H54 (cell line): ENCODE measurements at places on chromosomes 6 and 20.

- peak; percentile 50 for DNase-seq
Observed at GRCh38 chr20:17938871-17939619, 29.5 kb downstream of the SNX5 start.

DNA sequence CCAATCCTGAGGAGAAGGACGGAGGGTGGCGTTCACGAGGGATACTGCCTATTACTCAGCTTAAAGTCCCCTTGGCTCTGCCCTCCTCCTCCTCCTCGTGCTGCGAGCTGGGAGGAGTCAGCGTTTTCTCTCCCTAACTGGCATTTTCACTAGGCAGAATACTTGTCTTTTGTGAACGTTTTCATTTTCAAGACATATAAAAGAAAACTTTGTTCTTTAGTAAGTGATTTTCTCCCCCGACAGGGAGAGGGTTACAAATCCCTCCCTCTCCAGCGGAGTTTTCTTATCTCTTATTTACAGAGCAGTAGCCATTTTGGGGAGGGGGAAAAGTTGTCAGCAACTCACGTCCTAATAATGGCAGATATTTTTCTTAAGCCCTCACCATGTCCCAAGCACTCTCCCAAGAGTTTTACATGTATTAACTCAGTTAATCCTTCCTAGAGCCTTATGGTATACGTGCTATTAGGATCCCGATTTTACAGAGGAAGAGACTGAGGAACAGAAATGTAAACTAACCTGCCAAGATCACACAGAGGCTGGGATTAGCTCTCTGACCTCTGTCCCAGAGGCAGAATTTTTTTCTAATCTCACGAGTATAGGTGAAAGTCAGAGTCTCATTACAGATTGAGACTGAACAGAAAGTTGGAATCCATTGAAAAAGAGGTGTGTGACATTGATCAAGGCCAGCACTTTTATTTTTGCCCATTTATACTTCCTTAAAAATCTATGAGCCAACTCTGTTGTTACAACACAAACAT is 30.0 kb upstream of the ZNF217 start:
- DNase-seq, result peak; percentile 34

DNA sequence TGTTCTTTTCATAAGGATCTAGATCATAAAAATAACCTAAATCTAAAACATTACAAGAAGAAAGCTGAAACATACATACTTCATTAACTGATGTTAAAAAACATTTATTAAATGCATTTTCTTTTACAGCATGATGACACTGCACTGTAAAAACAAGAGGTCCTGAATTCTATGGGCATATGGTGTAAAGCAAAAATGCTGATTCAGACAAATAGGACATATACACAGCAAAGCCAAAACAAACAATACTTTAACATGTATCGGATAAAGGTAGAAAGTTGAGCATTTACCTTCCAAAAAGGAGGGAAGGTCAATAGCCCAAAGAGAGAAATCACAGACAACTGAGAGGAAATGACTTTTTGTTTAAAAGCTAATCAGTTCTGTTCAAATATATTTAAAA is 221.5 kb downstream of the RNGTT start:
- DNase-seq, result no peak

DNA sequence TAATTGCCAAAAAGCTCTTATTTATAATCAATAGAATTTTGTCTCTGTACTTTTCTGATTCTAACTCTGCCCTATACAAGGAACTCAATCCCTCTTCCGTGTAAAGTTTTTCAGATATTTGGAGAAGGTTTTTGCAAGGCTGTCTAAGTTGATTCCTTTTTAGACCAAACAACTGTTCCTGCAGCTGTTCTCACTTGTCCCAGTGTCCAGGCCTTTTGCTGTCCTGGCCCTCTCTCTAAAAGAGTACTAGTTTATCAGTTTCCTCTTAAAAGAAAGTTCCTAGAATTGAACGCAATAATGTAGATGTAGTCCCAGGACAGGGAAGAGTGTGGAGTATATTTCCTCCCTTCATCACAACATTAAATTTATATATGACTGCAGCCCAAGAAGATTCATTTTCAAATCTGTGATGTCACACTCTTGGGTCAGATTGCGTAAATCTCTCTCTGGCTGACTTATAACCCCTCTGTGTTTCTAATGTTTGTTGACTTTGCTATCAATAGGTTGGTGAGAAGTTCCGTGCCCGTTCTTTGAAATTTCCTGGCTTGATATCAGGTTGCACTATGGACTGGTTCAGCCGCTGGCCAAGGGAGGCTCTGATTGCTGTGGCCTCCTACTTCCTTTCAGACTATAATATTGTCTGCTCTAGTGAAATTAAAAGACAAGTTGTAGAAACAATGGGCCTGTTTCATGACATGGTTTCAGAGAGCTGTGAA is 139.4 kb upstream of the GLP1R start:
- no peak for DNase-seq

GRCh38 chr6:89977808-89978748 is 83.8 kb downstream of the GJA10 start:
- DNase-seq, result no peak

DNA sequence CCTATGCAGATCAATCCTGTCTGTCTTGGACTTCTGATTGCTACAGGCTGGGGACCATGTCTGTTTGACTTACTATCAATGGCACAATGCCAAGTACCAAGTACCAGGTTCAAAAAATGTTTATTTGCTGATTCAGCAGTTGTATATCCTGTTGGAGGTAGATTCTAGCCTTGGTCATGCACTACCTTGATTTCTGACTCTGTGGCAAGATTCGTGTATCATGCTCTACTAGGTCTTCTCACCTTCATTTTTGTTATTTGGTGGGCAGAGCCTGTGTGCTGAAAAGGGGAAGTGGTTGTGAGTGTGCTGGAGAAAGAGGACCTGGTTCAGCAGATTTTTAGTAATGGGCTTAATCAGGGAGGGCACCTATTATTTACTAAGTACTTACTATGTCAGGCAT is 192.4 kb upstream of the MYLIP start:
- DNase-seq, result no peak

DNA sequence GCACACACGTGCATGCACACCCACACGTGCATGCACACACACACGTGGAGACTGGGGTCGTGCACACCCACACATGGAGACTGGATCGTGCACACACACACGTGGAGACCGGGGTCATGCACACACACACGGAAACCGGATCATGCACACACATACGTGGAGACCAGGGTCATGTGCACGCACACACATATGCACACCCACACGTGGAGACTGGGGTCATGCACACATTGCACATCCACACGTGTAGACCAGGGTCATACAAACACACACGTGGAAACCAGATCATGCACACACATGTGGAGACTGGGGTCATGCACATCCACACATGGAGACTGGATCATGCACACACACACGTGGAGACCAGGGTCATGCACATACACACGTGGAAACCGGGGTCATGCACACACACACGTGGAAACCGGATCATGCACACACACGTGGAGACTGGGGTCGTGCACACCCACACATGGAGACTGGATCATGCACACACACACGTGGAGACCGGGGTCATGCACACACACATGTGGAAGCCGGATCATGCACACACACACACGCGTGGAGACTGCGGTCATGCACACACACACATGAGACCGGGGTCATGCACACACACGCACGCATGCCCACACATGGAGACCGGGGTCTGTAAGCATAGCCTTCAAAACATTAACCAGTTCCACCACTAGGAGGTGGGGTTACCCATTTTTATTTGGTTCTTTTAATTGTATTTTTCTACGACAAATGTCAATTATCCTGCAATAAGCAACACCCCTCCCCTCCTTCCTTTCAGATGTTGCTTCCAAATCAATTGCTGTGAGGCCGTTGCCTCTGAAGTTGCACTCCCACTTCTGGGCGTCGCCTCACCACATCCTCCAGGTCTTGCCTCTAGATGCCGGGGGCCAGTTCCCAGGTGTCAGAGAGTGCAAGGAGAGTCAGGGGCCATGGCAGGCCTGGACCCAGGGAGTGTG is 95.8 kb downstream of the TMEM242 start:
- DNase-seq, result no peak

- DNase-seq, result no peak
Observed at GRCh38 chr6:92906385-92906784, 513.0 kb downstream of the EPHA7 start.

DNA sequence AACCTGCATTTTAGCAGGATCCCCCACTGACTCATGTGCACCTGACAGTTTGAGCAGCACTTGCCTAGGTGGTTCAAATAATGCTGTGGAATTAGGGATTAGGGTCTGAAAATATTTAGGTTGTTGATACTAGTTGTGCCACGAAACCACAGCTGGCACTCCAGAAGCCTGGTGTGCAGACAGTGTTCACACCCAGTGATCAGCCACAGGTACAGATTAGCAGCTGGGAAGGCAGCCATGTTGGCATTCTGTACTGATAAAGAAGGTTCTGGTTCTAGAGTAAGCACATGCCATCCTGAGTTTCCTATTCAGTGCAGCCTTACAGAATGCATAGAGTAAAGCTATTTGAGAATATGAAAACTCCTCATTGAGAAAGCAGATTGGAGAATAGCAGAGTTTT is 30.1 kb downstream of the TMEM74B start:
- no peak for DNase-seq

DNA sequence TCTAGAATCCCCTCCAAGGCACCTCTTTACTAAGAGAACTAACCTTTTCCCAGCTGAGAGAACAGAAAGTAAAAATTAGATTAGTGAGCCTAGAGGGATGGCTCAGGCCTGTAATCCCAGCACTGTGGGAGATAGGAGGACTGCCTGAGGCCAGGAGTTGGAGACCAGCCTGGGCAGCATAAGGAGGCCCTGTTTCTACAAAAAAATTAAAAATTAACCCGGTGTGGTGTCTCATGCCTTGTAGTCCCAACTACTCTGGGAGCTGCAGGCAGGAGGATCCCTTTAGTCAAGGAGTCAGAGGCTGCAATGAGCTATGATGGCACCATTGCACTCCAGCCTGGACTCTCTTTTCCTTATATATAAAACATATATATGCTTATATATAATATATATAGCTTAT is 5.5 kb upstream of the OOEP start:
- DNase-seq, result no peak

- DNase-seq, result no peak
Observed at GRCh38 chr6:119324718-119325117, 24.8 kb downstream of the MAN1A1 start.

GRCh38 chr6:156816505-156816904 is 39.3 kb downstream of the ARID1B start:
- no peak for DNase-seq

DNA sequence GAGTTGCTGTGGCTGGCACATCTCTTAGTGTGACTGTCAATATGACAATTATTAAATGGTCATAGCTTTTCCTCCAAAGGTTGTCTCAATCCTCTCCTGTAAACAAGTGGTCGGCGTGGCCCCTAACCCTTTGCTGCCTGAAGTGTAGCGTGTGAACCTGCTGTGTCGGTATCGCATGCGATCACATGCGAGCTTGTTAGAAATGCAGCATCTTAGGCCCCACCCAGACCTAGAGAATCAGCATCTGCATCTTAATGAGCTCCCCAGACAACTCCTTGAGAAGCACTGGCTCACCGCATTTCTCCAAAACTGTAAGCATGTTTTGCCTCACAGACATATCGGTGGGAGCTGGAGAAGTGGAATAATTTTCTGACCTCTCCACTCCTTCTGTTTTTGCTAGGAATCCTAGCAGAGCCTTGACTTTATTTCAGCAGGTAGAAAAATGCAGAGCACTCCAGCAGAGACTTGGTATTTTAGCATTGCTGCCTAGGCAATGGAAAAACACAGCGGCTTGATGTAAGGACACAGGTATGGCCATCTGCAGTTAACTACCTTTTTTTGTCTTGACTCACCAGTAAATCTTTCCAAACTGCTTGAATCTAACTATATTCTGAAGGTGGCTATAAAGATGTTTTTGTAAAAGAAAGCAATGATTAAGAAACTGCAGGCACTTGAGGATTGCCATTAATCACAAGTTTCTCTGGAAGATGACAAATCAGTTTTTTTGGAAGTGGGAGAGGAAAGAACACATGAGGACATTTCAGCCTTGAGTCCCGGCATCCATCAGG is 67.6 kb downstream of the PSMG4 start:
- DNase-seq, result no peak

DNA sequence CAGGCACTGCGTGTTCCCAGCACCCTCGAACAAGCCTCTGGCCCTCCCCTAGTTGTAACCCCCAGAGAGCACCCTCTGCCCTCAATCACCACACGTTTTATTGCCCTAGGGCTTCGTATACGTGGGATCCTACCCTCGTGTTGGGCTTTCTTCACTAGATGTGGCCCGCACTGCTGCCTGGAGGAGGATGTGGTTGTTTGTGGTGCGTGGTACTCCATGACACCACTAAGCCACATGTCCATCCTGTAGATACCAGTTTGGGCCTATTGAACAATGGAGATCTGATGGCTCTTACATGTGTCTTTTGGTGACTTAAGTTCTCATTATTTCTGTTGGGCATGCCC is 17.0 kb downstream of the SLC2A4RG start:
- no peak for DNase-seq

DNA sequence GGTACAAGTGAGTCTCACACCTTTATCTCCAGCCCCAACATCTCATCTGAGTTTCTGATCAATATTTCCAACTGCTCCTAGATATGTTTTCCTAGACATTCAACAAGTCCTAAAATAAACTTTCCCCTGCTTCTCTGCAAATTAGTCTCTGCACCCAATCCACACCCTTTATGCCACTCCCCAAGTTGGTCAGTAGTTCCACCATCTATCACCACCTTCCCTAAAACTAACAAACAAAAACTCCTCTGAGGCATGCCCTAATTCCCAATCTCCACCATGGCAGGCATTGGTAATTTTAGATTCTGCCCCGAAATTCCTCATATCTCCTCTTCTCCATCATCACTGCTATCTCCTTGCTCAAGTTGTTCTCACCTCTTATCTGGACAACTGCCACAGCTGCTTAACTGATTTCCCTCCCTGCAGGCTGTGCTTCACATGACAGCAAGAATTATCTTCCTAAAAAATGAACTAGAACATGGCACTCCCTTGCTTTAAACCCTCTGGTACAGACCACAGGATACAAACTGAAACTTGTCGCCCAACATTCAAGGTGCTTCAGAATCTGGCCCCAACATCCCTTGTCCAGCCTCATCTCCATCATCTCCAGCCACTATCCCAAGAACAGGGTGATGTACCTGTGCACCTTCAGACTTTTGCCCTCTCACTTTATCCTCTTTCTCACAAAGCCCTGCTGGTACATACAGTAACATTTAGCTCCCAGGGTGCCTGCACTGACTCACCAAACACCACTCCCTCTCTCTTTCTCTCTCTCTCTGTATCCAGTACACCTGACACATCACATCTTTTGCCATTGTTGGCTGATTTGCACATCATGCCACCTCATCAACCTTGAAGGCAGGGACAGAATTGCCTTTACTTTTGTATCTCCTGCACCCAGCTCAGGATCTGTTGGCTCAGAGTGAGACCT is 55.5 kb downstream of the ZHX3 start:
- peak; percentile 29 for DNase-seq

GRCh38 chr20:776165-776564 is 7.9 kb upstream of the SLC52A3 start:
- DNase-seq, result no peak

- no peak for DNase-seq
Observed at GRCh38 chr6:56775498-56776166, 132.9 kb upstream of the DST start.

GRCh38 chr6:151088963-151089362 is 150.8 kb upstream of the AKAP12 start:
- DNase-seq, result no peak

- DNase-seq, result no peak
Observed at GRCh38 chr6:36663504-36664446, 14.7 kb upstream of the CDKN1A start.
